ENCODE measurements at places on chromosomes 11 and 22.

- DNase-seq = no peak
Observed at GRCh38 chr22:50710221-50710620, 27.8 kb upstream of the ACR start.

GRCh38 chr11:134711588-134711987 lies 299.5 kb upstream of the B3GAT1 start:
- DNase-seq = no peak

- no peak for DNase-seq
Observed at GRCh38 chr22:32618441-32619140, 144.0 kb downstream of the FBXO7 start.

- no peak for DNase-seq
Observed at GRCh38 chr11:134921938-134922337, 509.9 kb upstream of the B3GAT1 start.

DNA sequence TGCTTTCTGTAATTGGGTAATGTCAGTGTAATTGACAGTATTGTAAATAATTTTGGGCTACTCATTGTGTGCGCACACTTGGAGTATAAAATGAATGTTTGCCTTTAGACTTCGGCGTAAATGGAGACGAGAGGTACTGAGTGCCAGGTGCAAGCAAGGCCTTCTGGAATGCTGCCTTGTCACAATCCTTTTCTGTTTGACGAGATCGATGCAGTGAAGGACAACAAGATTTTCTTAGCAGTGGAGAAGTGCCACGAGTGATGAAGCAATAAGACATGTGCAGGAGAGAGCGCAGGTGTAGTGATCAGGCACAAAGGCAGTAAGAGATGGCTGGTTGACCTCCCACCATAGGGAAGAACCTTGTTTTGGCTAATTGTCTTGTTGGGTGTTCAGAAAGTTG lies 67.5 kb downstream of the DDX10 start:
- DNase-seq = no peak

GRCh38 chr11:77705195-77705875 lies 67.7 kb upstream of the CLNS1A start:
- DNase-seq = no peak

DNA sequence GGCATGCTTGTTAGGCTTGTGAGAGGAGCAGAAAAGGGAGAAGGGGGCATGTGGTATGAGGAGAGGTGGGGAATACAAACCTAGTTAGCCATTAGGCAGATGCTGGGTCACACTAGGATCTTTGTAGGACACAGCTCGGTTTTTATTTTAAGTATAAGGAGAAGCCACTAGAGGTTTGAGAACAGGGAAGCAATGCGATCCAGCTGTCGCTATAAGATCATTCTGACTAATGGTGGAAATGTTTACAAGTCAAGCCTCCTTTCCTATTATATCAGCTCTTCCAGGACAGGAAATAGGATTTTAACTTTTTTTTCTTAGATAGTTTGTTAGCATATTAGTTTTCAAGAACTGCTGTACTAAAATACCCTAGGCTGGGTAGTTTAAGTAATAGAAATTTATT lies 609.9 kb downstream of the INSC start:
- no peak for DNase-seq

GRCh38 chr11:130156108-130157022 lies 3.2 kb upstream of the ST14 start:
- DNase-seq = no peak

GRCh38 chr11:27052668-27053067 lies 12.1 kb downstream of the BBOX1 start:
- DNase-seq = no peak

DNA sequence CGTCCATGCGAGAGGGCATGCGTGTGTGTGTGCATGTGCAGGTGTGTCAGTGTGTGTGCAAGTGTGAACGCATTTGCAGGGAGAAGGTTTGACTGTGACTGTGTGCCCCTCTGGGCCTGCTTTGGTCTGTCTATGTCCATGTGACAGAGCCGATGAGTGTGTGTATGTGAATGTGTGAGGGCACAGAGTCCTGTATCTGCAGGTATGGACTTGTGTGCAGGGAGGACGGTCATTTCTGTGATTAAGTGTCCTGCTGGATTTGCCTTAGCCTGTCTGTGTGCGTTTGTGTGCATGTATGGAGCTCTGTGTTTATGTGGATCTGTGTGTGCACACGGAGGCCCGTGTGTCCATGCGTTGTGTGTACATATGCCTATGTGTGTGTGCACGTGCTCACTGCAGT lies 5.4 kb downstream of the EMID1 start:
- no peak for DNase-seq

GRCh38 chr11:66221726-66222236 lies 46.7 kb upstream of the RAB1B start:
- DNase-seq = no peak

GRCh38 chr11:112437096-112437495 lies 176.4 kb upstream of the PLET1 start:
- DNase-seq = no peak

- no peak for DNase-seq
Observed at GRCh38 chr11:37500425-37500824, 902.4 kb upstream of the RAG2 start.

DNA sequence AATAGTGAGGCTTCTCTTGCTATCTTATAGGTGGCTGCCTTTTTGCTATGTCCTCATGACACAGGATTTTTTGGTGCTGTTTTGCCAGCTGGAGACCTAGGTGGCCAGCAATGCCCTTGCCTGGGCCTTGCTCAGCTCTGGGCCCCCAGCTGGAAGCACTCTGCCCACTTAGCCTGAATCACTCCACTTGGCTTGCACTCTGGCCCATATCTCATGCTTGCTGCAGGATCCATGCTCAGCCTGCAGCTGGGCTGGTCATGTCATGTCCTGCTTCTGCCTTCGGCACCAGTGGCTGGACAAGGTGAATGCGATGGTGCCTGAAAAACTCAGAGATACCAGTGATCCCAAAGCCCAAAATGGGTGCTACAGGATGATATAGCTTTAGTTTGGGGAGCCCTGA lies 818.6 kb upstream of the FAT3 start:
- DNase-seq = no peak

DNA sequence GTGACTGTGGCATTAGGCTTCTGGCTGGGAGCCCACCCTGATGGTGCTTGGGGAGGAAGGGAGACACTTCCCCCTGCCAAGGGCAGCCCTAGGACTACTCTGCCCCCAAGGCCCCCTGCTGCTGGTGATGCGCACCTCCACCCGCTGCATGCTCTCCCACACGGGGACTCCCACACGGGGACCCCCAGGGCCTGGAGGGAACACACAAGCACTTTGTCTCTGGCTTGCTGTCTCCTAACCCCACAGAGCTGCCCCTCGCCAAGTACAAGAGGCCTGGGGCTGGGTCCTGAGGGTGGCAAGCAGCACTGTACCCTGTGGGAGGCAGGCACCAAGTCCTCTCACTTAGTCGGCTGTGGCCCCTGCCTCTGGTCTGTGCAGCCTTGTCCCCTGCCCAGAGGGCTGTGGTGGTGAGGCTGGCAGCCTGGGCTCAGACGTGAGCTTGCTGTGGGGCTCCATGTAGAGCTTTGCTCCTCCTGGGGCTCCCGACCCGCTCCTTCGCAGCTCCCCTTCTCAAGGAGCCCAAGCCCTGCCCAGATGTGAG lies 7.9 kb downstream of the LRRC75B start:
- DNase-seq = no peak

DNA sequence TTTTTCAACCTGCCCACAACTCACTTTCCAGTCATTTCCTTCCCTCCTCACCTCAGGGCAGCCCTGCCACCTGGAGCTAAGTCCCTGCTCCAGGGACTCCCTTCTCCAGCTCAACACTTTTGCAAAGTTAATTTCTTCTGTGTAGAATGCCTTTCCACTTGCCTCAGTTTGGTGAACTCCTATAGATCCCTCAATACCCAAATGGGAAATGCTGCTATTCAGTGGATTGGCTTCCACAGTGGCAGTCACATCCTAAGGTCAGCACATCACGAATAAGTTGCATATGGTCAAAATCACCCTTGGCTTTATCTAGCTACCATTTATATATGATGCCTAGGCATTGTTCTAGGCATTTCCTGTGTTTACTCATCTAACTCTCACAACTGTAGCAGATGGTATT lies 23.6 kb downstream of the GDPD5 start:
- DNase-seq = no peak

GRCh38 chr22:27726686-27727449 lies 74.7 kb downstream of the MN1 start:
- no peak for DNase-seq

DNA sequence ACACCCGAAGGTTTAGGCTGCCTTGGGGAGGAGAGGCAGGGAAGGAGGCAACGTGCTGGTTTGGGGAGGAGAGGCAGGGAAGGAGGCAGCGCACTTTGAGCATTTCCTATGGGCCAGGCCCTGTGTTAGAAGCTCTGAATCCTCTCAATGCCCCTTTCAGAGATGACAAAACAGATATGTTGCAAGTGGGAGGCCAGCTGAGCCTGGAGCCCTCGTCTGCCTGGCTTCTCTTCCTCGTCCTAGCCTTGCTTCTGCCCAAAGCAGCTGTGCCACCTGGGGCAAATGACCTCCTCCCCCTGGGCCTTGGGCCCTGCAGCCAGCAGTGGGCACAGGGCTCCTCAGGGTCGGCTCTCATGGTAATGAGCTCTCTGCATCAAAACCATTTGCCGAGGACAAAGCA lies 15.3 kb upstream of the LRRC32 start:
- DNase-seq = no peak

DNA sequence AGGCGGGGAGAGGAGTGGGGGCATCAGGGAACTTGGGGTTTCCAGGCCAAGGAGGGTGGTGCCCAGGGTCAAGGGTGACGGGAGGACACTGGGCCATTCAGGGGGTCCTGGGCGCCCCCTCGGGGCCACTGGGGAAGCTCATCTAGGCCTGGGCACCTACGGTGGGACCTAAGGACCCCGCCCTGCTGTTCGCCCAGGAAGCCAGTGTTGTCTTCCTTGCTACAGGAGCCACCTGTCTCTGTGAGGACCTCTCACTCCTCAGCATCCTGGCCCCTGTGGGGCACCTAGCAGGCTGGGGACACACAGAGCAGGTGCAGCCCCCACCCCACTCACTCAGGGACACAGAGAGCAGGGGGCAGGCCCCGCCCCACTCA lies 191.6 kb downstream of the IGLL1 start:
- DNase-seq = no peak

DNA sequence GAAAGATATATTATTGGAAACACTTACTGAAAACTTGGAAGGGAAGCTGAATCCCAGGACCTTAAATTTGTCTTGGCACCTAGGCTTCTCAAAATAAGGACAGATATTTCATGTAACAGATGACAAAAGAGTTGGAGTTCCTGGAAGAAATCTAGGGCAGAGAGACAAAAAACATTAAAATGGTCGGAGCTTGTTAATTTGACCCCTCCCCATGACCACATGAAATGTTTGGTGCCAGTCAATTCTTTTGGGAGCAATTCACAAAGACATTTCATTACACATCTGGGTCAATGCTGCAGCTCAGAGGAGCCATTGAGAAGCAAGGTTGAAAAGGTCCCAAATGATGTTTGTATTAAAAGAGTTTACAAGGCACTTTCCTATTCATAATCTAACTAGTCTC lies 162.0 kb upstream of the GUCY1A2 start:
- no peak for DNase-seq

DNA sequence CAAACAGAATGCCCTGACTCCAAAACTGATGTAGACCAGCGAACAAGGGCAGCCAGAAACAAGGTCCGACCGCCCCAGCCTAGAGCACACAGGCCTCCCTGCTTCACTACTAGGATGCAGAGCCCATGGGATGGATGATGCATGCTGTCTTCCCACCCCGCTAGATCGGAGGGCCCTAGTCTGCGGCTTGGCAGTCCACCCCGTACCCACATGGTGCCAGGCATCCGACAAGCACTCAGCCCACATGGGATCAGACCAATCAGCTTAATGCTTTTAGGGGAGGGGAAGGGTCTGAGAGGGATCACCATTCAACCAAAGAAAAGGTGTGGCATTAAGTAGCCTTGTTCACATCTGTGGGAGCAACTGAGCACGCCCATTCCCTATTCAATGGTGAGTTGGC lies 30.6 kb downstream of the PISD start:
- DNase-seq = no peak

- DNase-seq = no peak
Observed at GRCh38 chr11:68987211-68987610, 6.4 kb upstream of the MRGPRD start.

GRCh38 chr11:94877443-94878200 lies 95.7 kb downstream of the CWC15 start:
- no peak for DNase-seq

GRCh38 chr11:103997082-103997481 lies 39.4 kb upstream of the DDI1 start:
- no peak for DNase-seq

GRCh38 chr22:48851933-48852549 lies 975.6 kb downstream of the BRD1 start:
- DNase-seq = no peak

DNA sequence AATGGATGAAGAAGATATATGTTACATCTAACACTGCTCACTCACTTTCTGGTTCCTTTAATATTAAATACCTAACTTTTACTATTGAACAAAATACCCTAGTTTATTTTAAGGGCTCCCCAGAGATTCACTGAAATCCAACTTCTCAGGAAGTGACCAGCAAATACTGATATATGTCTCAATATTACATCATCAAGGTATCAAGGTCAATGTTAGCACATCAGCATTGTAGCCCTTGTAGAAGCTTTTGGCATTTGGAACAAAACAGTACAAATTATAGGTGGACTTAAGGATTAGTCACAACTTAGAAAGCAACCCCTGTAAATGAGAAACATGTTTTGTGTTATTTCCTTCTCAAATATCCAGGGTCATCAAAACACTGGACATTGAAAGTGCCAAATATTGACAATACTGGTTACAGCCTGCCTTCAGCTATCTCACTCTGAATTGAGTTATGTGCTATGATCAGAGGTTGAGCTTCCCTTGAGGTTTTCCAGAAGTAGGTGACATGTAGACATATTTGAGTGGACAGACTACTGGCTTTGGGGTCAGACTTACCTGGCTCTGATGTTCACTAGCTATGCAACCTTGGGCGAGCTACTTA lies 1.9 kb upstream of the ATL3 start:
- DNase-seq = no peak

GRCh38 chr11:11359611-11360010 lies 6.6 kb upstream of the CSNK2A3 start:
- DNase-seq = no peak

GRCh38 chr11:100563541-100564280 lies 123.4 kb upstream of the ARHGAP42 start:
- DNase-seq = no peak

DNA sequence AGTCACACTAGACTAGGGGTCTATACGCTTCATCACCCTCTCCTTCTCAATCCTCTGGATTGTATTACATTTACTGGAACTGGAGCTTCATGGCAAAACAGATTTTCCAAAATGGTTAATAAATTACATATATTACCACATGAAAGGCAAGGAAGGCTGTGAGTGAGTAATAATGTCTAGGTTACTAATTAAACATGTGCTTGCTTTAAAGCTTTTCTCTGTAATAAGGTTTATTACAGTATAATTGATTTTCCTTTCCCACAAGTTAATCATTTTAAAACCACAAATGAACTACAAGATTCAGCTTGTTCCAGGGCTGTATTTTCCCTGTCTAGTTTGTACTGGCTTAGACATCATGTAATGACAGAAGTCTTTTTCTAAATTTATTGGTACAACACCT lies 25.6 kb downstream of the MMP13 start:
- no peak for DNase-seq
